CD4-positive, alpha-beta T cell (primary cell): ENCODE measurements at places on chromosomes 2 and 18. TPM values are rescaled to one million over a fixed set of nuclear protein-coding genes. Genes with fewer than 3 reads are reported as not detected.

Gene MROH2A
- not detected for total RNA-seq

Gene HOXD9
- not detected for total RNA-seq

Gene SCLY
- total RNA-seq = 8.9 TPM

DNA sequence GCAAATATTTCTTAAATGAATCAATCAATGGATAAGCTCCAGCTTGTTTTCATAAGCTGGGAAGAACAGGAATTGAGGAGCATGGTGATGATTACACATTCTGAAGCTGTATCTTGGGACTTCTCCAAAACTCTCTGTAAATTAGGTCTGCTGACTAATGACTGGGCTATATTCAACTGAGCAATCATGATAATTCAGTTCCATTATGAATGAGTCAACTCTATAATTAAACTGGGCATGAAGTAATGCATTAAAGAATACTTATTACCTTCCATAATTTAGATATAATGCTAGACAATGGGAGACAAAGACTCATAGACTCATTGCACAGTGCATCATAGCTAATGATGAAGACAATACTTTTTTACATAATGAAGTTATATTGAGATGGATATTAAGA lies 207.4 kb downstream of the CBLN2 start:
- H3K4me1 ChIP-seq = no peaks in the 10 kb centered on the region
- no peaks in the 10 kb centered on the region for H3K27me3 ChIP-seq
- H3K27ac ChIP-seq = no peak overlapping the region
- H3K36me3 ChIP-seq = no peaks in the 10 kb centered on the region
- no peak overlapping the region for H3K4me3 ChIP-seq
- no peak for DNase-seq

DNA sequence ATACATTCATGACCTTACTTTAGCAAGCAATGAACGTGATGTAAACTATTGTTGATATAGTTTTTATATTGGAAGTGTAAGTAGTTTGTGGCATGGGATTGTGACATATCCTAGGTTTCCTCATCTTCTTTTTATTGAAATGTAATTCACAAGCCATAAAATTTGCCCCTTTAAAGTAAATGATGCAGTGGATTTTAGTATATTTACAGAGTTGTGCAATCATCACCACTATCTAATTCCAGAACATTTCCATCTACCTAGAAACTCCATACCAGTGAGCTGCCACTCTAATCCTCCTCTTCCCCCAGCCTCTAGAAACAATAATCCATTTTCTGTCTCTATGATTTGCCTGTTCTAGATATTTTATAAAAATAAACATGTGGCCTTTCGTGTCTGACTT lies 10.7 kb upstream of the CASP10 start:
- no peak for DNase-seq
- H3K4me3 ChIP-seq = no peak overlapping the region
- peaks cover 3% of the 10 kb centered on the region for H3K4me1 ChIP-seq
- no peak overlapping the region for H3K27ac ChIP-seq
- H3K27me3 ChIP-seq = no peaks in the 10 kb centered on the region

GRCh38 chr2:31925517-31925916 lies 85.3 kb downstream of the MEMO1 start:
- H3K4me1 ChIP-seq = no peaks in the 10 kb centered on the region
- no peaks in the 10 kb centered on the region for H3K27me3 ChIP-seq
- no peak overlapping the region for H3K27ac ChIP-seq
- DNase-seq = no peak
- no peaks in the 10 kb centered on the region for H3K36me3 ChIP-seq
- no peak overlapping the region for H3K4me3 ChIP-seq

- no peak overlapping the region for H3K4me3 ChIP-seq
- H3K27me3 ChIP-seq = no peaks in the 10 kb centered on the region
- no peak overlapping the region for H3K27ac ChIP-seq
- no peaks in the 10 kb centered on the region for H3K36me3 ChIP-seq
Measured at GRCh38 chr18:13264091-13265007, 45.8 kb downstream of the LDLRAD4 start.

GRCh38 chr2:57776916-57777315 lies 269.7 kb upstream of the VRK2 start:
- H3K4me1 ChIP-seq = no peaks in the 10 kb centered on the region
- H3K36me3 ChIP-seq = no peaks in the 10 kb centered on the region
- no peaks in the 10 kb centered on the region for H3K27me3 ChIP-seq
- H3K27ac ChIP-seq = no peak overlapping the region
- H3K4me3 ChIP-seq = no peak overlapping the region

DNA sequence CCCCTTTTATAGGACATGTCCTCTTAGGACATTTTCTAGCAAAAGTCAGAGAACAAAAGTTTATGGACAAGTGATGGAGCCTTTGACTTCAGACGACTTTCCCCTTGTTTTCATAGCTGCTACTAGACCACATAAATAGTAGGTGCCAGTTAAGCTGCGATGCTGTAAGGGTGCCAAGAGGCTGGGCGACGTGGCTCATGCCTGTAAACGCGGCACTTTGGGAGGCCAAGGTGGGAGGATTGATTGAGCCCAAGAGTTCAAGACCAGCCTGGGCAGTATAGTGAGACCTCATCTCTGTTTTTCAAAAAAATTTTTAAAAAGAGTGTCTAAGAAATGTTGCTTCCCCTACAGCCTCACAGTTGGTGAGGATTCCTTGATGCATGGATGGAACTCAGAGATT lies 2.2 kb upstream of the PLB1 start:
- H3K4me3 ChIP-seq = no peak overlapping the region
- no peaks in the 10 kb centered on the region for H3K36me3 ChIP-seq
- no peaks in the 10 kb centered on the region for H3K4me1 ChIP-seq
- no peak overlapping the region for H3K27ac ChIP-seq
- DNase-seq = no peak
- H3K27me3 ChIP-seq = no peaks in the 10 kb centered on the region

DNA sequence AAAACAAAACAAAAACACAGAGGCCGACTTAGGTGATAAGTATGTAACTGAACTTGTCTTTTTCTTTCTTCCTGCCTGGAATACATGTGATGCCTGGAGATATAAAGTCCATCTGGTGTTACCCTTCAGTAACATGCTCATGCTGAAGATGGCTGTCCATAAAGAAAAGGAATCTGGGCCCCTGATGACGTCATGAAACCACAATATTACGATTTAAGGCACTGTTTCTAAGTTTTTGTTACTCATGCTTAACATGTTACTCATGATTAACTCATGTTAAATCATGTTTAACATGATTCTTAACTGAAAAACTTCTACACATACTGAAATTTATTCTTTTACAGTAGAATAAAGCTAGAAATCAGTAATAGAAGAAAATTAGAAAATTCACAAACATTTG lies 49.0 kb downstream of the STRADB start:
- no peak overlapping the region for H3K27ac ChIP-seq
- H3K36me3 ChIP-seq = no peaks in the 10 kb centered on the region
- no peaks in the 10 kb centered on the region for H3K27me3 ChIP-seq
- no peak overlapping the region for H3K4me3 ChIP-seq
- H3K4me1 ChIP-seq = no peaks in the 10 kb centered on the region
- DNase-seq = no peak
